AG10803 (cell line): ENCODE measurements at places on chromosomes 16 and 17.
A peak's percentile ranks its signal among the peaks of the same experiment; 100 is the strongest.

GRCh38 chr16:49856672-49857330 is 889 bp upstream of the ZNF423 start:
- peak; percentile 66 for DNase-seq

DNA sequence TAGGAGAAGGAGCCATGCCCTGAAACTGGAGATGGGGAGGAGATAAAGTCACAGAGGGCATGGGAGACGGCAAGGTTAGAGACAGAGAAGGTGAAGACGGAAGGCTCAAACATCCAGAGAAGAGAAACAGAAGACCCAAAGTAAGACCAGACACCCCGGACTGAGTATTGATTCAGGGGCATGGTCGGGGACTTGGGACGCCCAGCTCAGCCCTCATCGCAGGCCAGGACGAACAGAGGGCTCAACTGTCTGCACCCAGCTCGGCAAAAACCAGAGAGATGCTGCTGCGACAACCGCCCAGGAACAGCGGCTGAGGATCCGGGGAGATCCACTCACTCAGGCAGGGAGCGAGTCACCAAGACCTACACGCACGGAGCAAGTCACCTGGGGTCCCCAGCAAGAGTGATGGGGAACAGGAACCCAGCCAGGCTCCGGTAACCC is 999 bp downstream of the XYLT1 start:
- no peak for DNase-seq

GRCh38 chr16:55257966-55258613 is 65.9 kb upstream of the IRX6 start:
- peak; percentile 71 for DNase-seq

DNA sequence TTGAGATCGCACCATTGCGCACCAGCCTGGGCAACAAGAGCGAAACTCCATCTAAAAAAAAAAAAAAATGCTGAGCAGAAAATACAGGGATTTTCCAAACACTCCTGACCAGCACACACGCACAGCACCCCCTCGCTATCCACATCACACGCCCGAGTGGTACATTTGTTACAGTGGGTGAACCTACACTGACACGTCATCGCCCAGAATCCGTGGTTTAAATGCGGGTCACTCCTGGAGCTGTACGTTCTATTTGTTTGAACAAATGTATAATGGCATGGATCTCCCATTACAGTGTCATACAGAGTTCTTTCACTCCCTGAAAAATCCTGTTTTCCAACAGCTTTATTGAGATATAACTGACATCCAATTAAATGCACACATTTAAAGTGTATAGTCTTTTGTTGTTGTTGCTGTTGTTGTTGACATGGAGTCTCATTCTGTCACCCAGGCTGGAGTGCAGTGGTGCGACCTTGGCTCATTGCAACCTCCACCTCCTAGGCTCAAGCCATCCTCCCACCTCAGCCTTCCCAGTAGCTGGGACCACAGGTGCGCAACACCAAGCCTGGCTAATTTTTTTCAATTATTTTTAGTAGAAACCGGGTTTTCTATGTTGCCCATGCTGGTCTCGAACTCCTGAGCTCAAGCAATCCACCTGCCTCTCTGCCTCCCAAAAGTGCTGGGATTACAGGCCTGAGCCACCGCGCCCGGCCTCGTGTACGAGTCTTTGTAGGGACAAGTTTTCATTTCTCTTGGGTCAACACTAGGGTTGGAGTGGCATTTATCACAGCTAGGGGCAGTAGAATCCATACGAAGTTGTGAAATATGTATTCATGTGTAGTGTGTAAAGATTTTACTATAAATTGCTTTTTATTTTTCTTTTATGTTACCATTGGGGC is 4.4 kb upstream of the CARHSP1 start:
- DNase-seq, result no peak

DNA sequence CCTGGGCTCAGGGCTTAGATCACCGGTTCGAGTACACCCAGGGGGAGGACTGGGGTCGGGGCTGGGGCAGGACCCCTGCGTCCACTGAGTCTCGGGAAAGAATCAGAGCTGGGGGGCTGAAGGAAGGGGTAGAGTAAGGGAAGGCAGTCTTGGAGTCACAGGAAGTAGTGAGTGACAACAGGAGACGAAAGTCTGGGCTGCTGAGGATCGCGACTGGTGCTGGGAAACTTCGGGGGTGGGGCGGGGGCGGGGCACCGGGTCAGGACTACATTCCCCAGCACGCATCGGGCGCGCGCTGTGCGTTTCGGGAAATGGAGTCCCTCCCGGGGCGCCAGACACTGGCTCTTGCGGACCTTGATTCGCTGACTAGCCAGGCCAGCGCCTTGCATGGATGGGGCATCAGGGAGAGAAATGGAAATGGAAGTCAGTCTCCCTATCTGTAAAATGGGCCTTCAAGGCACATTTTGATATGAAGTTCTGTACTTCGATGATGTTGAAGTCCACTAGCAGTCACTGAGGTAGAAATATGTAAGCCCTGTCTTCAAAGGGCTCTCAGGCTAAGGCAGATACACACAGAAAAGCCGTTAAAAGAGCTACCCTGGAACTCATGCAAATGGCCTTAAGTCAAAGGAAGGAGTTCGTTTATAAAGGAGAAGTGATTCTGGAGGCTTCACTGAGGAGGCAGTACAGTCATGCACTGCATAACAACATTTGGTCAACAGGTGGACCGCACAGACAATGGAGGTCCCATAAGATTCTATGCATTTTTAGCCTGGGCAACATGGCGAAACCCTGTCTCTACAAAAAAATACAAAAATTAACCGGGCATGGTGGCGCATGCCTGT is 697 bp downstream of the CTF1 start:
- DNase-seq, result peak; percentile 90

GRCh38 chr16:80287674-80288073 is 253.1 kb upstream of the DYNLRB2 start:
- no peak for DNase-seq

- DNase-seq, result peak; percentile 27
These were observed 59.8 kb downstream of the NEUROD2 start for GRCh38 chr17:39547713-39548478.

DNA sequence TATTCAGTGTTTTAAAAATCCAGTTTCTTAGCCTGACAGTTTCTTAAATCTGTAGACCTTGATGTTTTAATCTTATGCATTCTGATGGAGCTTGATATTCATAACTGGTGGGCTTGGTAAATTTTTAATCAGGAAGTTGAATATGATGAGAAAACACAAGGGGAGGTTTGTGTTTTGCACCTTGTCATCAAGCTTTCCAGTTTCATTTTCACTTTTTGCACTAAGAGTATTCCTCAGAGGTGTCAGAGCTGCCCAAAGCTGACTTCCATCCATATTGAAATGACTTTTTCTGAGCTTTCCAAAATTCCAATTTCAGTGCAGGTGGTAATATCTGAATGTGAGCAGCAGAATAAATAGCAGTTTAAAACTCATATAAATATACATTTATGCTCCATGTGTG is 555.0 kb upstream of the RBFOX1 start:
- no peak for DNase-seq

- peak; percentile 66 for DNase-seq
These were observed 5.6 kb upstream of the NOTUM start for GRCh38 chr17:81966343-81967243.

- peak; percentile 26 for DNase-seq
These were observed 105.4 kb downstream of the TRIM37 start for GRCh38 chr17:59001158-59001814.

GRCh38 chr16:74902161-74902560 is 82.8 kb downstream of the WDR59 start:
- DNase-seq, result no peak

GRCh38 chr17:15261258-15261801 is 3.8 kb downstream of the PMP22 start:
- DNase-seq, result peak; percentile 57

DNA sequence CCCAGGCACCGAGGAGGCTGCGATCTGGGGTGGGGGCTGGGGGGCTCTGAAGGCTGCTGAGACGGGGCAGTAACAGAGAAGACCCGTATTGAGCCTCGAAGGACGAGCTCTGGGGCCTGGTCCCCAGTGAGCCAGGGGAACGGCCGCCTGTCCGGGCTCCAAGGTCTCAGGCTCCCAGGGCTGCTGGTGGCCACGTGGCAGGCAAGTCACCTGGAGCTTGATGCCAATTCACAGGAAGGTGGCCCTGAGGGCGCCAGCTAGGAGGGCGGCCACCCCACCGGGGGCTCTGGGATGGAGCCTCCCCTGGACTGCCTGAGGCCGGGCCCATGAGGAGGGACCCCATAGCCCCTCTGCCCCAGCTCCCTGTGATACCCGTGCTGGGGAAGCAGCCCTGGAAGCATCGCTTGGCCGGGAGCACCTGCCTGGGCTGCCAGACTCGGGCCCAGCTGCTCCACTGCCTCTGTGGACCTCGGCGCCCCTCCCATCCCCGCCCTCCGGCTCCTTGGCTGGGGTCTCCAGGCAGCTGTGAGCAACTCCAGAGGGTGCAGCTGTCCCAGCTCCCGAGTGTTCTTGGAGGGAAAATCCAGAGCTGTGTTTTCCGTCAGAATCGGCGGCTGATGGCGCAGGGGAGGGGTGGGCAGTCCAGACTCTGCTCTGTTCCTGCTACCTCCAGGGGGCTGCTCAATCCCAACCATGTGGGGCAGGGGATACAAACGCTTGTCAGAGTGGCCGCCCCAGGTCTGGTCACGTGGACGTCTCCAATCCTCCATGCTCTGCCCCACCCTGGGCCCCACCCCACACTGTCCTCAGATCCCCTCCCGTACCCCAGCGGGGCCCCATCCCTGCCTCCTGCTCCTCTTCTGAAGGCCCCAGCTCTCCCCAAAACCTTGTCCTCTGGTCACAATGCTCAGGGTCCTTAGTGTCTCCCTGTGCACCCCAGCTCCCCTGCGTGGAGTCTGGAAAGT is 67.2 kb upstream of the GNG13 start:
- no peak for DNase-seq

- no peak for DNase-seq
These were observed 177.1 kb upstream of the ELAC2 start for GRCh38 chr17:13194887-13195286.

DNA sequence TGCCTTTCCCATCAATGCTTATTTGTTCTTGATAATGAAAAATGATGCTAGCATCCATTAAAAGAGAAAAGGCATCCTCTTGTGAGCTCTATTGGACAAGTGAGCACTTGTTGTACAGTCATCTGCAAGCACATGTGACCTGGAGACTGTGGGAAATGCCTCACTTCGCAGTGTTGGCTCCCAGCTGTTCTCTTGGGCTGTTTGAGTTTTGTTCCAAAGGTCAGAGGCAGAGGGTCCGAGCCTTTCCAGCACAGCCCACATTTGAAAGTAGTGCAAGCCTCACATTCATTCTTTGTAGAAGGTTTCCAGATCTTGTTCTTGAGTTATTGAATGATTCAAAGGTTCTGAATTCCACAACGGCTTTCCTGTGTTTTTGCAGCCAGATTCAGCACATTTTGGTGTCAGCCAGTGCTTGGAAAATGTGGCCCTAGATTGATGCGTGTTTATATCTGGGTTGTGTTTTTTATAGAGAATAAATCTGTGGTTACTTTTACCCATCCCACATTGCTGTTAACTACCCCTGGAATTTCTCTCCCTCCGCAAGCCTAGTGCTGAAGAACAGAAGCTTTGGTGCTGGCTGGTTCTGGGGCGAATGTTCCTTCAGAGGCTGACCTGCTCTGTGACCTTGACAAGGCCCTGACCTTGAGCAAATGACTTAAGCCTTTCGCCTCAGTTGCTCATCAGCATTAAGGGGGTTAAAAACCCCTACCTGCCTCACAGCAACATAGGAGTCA is 49.8 kb downstream of the CDH1 start:
- DNase-seq, result peak; percentile 84

- no peak for DNase-seq
These were observed 64.1 kb downstream of the PIPOX start for GRCh38 chr17:29107084-29107483.

GRCh38 chr16:46427340-46428107 is 193.7 kb downstream of the SHCBP1 start:
- no peak for DNase-seq

DNA sequence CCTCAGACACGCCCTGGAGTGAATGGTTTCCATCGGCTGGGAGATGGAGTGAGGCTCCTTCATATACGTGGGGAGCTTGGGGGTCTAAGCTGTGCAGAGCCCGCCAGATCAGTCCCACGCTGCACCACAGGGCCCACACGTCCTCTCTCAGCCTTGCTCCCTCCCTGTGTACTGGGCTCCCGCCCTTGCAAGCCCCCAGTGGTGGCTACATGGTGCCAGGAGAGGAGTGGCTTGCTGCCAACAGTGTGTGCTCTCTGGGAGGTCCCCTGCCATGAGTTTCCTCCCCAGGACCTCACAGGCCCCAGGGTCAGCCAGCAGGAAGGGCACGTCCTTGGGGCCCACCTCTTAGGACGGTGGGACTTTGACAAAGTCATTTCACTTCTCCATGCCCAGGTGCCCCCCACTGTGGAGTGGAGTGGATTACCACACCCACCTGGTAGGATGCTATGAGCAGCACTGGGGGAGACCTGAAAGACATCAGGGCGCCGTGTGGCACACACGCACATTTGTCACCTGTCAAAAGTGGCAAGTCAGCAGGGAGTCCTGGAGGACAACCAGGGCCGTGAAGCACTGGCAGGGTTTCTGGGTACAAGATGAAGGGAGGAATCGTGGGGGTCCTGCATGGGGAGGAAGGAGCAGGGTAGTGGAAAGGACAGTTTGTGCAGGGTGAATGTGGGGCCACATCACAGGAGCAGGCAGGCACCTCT is 13.7 kb downstream of the SLC5A10 start:
- no peak for DNase-seq

DNA sequence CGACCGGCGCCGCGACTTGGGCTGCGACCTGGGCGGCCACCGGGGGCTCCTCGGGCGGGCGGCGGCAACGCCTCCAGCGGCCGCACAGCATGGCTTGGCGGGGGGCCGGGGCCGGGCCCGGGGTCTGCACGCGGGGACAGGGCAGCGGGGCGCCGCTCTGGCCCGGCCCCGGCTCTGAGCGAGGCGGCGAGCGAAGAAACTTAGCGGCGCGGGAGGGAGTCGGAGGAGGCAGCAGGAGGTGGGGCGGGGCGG is at the start of gene PLCD3:
TSS of gene PLCD3 (minus strand) at position 196 of the 252 bp plus-strand sequence. CDS start at position 91, 105 bp downstream.
- no peak for DNase-seq

DNA sequence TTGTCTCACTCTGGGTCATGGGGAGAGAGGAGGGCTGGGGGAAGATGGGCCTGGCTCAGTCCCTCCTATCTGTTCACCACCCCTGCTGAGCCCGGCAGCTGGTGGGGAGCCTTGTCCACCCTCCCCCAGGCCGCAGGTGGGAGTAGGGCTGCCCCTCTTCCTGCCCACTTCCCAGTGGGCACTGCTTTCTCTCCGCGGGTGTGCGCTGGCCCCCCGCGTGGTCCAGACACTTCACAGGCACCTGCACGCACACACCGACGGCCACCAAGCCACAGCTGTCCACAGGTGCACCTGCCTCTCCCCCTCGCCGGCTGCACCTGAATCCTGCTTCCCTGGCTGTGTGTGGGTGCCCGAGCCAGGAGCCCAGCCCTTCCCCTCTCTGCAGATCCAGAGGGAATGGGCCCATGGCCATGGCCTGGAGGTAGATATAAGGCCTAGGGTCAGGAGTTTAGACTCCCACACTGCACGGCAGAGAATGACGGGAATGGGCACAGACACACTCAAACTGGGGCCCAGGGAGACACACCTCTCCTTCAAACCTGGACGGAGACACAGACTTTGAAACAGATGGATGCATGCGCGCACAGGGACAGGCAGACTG is 2.0 kb downstream of the NHERF2 start:
- DNase-seq, result no peak
